ENCODE measurements at places on chromosomes 13 and 19.

- peak; percentile 25 for DNase-seq
Measured at GRCh38 chr13:20231839-20232555, at the start of gene GJB6. Gene GJB6, minus strand, starts transcription at chr13:20232319. Its CDS starts 8,839 bp downstream, at chr13:20223480.

DNA sequence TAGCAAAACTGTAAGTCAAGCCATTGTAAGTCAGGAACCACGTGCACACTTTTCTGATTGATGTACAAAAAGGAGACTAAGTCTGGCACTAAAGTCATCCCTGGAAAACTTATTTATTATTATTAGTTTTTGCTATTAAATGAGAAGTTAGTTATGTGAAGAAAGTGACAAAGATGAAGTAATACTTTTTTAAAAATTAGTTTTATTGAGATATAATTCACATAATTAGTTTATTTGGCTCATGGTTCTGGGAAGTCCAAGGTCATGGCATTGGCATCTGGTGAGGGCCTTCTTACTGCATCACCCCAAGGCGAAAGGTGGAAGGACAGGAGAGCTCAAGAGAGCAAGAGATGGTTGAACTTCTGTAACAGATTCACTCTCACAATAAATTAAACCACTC, 36.9 kb downstream of the GARRE1 start:
- no peak for DNase-seq

- DNase-seq: no peak
Measured at GRCh38 chr19:20503476-20503875, 62.1 kb downstream of the ZNF737 start.

DNA sequence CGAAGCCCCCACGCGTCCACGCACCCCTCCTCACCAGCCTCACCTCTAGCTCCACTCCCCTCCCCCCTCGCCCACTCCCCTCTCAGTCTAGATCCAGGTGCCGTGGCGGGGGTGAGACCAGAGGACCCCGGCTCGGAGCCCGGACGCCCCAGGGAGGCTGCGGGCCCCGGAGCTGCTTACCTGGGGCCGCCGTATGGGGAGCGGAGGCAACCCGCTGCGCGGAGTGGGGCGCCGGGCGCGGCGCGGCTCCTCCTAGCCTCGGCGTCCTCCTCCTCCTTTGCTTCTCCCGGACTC, 353 bp downstream of the ENOX1 start:
- DNase-seq: no peak

DNA sequence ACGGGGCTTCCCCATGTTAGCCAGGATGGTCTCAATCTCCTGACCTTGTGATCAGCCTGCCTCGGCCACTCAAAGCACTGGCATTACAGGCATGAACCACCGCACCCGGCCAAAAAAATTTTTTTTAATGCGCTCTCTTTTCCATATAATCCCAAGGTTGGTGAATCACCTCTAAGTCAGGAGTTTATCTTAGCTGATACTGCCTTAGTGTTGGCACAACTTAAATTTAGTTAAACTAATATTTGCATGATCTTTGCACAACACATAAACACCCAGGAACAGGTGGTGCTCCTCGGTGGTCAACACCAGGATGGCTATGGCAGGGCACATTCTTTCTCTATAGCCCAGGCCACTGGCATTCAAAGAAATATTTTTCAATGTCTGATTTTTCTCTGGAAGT, 24.1 kb upstream of the PSG7 start:
- no peak for DNase-seq

DNA sequence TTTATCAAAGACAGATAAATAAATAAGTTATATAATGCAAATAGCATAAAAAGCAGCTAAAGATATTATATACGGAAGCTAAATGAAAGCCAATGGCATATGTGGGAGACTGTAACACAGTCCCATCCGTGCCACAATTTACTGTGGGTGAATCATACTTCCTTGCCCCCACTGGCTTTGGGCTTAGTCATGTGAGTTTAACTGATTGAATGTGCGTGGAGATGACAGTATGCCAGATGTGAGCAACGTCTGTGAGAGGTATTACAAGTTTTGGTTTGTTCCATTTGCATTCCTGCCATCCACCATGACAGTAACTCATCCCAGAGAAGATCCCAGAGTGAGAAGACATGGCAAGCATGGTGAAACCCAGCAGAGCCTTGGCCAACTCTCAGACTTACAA, 340.0 kb downstream of the SUCLA2 start:
- DNase-seq: no peak

DNA sequence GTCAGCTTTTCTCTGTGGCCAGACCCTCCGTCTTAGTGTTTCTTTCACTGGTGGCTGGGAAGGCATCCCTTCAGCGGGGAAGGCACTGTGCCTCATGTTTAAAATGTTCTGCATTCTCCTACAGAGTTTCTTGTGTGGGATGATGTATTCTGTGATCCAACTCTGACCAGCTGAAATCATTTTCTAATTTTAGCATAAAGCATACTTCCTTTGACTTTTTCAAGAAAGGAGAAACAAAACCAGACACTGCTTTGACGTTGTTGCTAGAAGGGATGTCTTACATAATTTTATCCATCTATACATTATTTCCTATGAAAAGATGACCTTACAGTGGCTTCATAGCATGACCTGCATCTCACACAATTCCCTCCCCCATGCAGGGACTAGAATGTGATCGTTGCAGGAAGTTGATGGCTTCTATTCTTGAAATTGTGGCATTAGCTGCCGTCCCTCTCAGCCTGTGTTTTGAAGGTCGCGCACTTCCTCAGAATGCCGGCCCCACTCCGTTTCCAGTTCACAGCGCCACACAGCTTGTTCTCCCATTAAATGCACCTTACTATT, 38.6 kb upstream of the TEX29 start:
- no peak for DNase-seq

DNA sequence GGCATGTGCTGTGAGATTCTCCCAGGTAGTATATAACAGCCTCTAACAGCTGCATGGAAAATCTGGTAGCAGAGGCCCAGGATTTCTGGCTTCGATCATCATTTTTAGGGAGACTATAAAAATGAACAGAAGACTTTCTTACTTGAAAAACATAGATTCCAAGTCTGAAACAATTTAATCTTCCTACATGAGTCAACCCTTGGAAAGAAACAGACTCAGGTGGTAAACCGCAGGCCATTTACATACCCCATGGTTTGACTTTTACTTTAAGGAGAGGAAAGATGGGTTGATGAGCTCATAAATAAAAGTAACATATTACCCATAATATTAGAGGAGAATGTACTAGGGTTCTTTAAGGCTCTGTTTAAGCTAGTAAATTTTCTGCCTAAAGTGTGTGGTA, 121.6 kb downstream of the CYSLTR2 start:
- DNase-seq: no peak

GRCh38 chr13:87827479-87827878, 156.3 kb downstream of the SLITRK5 start:
- DNase-seq: no peak

- DNase-seq: no peak
Measured at GRCh38 chr19:5839065-5840017, at the start of gene FUT6. Gene FUT6, minus strand, starts transcription at chr19:5839702. Its CDS starts 7,135 bp downstream, at chr19:5832567.

GRCh38 chr19:38233740-38234251, 9.8 kb upstream of the DPF1 start:
- DNase-seq: peak; percentile 92

DNA sequence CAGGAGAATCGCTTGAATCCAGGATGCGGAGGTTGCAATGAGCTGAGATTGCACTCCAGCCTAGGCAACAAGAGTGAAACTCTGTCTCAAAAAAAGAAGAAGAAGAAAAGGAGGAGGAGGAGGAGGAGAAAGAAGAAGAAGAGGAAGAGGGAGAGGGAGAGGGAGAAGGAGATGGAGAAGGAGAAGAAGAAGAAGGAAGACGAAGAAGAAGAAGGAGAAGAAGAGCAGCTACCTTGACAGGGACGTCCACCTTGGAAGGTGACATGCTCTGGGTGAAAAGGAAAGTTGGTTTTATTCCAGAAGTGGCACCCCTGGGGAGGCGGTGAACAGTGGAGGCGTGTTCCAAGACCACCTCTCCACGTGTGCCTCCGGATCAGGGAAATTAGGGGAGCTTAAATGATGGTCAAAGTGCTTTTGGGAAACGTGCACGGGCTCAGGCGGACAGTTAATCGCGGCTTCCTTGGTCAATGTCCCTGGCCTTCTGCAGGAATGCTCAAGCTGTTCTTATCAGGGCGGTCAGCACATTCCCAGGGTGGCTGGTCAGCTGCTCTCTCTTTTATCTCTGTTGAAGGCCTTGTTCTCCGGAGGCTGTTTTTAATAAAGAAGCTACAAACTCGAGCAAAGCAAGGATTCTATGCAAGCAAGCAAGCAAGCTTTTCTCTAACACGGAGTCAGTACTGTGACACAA, 78.9 kb upstream of the PEG3 start:
- no peak for DNase-seq

GRCh38 chr13:113058988-113059850, 46.4 kb upstream of the F7 start:
- DNase-seq: no peak

DNA sequence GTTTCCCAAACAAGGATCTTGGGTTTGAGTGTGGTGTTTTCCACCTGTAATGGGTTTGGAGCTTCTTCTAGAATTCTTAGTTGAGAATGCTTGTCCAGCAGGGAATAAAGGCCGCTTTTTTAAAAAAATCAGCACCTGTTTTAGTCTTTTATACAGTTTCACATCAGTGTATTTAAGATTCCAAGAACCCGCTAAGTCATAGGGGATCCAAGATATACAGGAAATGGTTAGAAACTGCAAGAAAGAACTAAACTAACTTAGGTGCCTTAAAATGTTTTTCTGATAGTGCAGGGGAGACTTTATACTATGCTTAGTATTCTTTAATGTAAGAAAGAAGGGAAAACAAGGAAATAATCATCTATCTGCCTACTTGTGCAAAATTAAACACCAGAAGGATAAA, 74.7 kb downstream of the C13orf42 start:
- DNase-seq: no peak

DNA sequence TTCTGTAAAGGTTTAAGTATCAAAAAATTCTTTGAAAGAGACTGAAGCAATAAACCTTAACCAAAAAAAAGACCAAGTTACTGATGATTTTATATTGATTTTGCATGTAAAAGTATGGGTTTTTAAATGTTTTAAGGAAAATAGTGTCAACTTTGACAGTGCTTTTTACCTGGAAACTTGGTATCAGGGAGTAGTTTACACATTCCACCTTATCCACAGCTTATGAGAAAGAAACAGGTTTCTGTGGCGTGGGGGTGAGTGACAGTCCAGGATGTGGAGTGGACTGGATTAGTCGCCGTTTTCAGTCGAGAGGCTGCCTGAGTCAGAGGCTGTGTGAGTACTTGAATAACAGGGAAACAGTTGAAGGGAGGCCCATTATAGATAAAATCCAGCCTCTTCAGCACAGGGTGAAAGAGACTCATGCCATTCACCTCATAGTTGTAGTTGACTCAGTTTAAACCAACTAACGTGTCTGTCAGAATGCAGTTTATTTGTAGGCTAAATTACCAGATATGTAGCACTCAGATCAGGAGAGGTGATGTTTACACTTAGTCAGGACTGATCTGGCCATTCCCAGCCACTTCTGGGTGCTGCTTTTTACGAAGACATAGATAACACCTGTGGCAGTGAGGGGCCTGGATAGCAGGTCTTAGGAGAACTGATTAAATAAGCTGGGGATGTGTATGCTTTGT, 595 bp upstream of the GPR183 start:
- no peak for DNase-seq

DNA sequence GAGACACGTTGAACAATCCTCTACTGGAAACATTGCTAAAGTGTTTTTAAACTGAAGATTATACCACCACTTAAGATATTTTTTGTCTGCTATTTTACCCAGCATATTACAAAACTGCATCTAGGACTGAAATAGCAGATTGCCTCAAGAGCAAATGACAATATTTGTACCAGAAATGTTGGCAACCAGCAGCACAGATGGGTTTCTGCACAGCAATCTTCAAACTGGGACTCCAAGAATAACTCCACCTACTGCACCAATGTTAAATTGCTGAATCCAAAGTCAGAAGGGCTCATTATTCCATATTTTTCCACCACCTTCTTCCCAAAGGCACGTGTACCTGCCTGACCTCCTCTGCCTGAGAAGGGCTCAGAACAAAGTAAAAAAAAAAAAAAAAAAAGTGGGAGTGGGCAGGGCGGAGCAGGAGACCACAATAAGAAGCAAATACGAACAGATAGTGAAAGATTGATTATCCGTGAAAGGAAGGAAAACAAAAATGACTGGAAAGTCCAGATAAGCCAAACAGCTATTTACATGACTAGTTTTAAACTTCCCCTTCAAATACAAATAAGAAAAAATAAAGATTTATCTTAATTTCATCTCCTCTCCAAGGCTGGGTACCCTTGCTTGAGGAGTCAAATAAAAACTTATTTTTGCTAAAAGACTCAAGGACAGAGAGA, 79.4 kb downstream of the FOXO1 start:
- no peak for DNase-seq

DNA sequence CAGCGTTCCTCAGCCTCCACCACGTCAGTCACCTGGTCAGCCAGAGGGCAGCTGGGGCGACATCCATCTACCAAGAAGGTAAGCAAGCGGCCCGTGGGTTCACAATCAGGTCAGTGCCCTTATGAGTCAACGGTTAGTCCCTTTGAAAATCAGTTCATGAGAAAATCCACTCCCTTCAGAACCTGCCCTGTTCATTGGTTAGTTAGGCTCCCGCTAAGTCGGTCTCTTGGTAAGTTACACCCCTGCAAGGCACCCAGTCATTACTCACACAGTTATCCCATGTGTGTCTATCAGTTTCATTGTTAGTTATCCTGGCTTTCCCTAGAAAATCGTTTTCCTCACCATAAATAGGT, 564 bp downstream of the SIGLECL1 start:
- no peak for DNase-seq

GRCh38 chr13:113124211-113124970, 1.8 kb downstream of the F10 start:
- no peak for DNase-seq

GRCh38 chr13:66378894-66379293, 851.2 kb downstream of the PCDH9 start:
- DNase-seq: no peak

GRCh38 chr19:47776568-47776967, 1.9 kb upstream of the SELENOW start:
- DNase-seq: peak; percentile 61

DNA sequence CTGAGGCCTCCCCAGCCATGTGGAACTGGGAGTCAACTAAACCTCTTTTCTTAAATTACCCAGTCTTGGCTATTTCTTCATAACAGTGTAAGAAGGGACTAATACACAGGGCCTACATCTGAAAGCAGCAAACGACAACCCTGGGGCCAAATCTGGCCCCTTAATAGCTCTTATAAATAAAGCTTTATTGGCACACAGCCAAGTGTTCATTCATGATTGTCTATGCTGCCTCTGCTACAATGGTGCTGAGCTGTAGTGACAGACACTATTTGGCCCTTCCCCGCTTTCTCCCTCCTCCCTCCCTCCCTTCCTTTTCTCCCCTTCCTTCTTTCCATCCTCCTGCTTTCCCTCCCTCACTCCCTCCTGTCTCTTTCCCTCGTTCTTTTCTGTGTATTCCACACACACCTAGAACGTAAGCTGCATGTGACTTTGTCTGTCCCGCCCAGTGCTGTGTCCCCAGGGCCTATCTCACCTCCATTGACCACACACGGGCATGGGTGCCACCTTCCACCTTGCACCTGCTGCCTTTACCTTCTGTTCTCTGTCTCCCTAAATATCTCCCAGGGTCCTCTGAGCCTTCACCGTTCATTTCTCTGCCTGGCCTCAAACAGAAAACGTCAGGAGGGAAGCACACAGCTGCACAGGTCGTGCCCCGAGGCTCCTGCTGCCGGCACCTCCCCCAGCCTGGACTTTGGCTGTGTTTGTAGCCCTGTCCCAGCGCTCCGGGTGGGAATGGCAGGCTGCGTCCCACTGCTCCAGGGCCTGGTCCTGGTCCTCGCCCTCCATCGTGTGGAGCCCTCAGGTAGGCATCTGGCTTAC, at the start of gene PROZ:
Gene PROZ (plus strand): TSS at position 720 of the 819 bp plus-strand sequence. CDS start 13 bp downstream, at position 733.
- DNase-seq: no peak

GRCh38 chr13:97901716-97902115, 51.8 kb upstream of the IPO5 start:
- DNase-seq: no peak
